Cortex of kidney (tissue), 1 donor: ENCODE measurements at places on chromosomes 6 and 20.

GRCh38 chr20:31896049-31896448 is 25.6 kb downstream of the TTLL9 start:
- DNase-seq, result no peak

DNA sequence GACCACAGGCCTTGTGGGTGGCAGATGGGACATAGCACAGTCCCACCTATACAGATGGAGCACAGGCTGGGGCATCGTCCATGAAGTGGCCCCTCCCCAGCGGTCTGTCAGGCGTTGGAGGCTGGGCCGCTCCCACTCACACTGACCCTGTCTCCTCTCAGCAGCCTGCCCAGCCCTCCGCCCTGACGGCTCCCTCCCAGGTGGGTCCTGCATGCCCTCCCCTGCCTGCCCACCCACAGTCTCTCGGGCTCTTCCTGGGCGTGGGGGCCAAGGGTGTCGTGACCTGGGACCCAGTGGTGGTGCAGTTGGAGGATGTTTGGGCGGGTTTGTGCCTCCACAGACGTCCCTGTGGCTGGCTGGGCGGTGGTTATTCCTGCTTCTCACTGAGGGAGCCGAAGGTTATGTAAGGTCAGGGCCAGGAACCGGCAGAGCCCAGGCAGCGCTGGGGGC is 22.3 kb downstream of the COL20A1 start:
- DNase-seq, result no peak

DNA sequence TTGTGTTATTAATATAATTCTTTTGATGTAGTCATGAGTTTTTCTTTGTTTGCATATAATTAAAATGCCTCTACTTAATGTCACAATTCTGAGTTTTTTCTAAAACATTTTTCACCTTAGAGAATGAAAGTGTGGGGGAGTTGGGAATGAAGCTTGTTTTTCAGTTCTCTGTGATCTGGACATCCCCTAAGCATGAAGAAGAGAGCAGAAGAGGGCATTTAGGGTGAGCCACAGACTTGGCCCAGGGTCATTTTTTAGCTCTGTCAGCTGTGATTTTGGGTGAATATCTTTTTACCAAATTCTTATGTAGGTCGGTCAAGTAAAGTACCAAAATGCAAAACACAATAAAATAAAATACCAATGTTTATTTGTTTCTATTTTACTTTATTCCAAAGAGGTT is 3.9 kb downstream of the OTOR start:
- DNase-seq, result no peak

DNA sequence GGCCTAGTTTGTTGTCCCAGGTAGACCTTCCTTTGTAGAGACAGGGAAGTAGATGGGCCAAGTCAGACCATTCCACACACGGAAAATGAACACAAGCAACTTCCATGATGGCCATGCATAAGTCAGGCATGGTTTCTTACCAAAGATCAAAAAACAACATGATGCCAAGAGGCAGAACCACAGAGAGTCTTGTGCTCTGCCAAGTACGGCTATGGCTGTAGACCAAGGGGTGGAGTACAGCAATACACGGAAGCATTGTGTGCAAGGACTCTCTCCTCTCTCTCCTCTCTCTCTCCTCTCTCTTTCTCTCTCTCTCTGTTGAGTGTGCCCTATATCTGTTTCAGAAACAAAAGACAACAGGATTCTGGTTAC is 4.8 kb upstream of the DUSP22 start:
- DNase-seq, result no peak

DNA sequence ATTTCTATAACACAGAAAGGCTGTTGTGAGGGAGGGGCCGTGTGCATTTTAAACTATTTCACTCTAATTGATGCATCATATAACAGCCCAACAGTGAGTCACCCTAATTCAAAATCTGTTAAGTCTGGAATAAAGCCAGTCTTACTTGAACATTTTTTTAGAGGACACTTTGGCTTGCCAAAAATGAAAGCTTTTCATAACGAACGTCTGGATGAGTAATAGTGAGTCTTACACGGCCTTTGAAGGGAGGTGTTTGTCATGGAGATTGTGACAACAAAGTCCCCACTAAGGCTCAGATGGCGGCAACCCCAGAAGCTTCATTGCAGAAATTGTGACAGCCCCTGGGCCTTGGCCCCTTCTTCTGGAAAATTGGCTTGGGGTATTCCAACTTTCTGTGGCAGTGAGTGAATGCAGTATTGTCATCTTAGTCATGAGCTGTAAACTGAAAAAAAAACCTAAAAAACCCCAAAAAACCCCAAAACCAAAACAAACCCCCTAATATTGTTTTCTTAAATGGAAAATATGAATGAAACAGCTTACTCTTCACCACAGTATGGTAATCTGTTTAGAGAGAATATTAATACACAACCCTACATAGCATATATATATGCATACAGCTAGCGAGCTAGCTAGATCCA is 92.6 kb upstream of the CLDN20 start:
- DNase-seq, result no peak

GRCh38 chr20:61968036-61968810 is 97.5 kb downstream of the TAF4 start:
- no peak for DNase-seq

GRCh38 chr6:23413327-23414050 is 712.5 kb upstream of the NRSN1 start:
- DNase-seq, result no peak

- no peak for DNase-seq
Observed at GRCh38 chr6:24778121-24778520, 3.4 kb downstream of the GMNN start.

- DNase-seq, result no peak
Observed at GRCh38 chr6:52672412-52673025, 1.6 kb downstream of the TMEM14A start.

GRCh38 chr6:128847431-128848210 is 35.3 kb upstream of the LAMA2 start:
- DNase-seq, result no peak
